Brain microvascular endothelial cell (primary cell): ENCODE measurements at places on chromosomes 2 and 18.

GRCh38 chr2:236644502-236644911 is 74.9 kb downstream of the ACKR3 start:
- DNase-seq: no peak

GRCh38 chr2:37415128-37415820 is 70.8 kb downstream of the QPCT start:
- DNase-seq: no peak

- DNase-seq: no peak
These were observed 44.7 kb upstream of the ZFP36L2 start for GRCh38 chr2:43270930-43271615.

GRCh38 chr18:70339915-70340314 is 51.1 kb downstream of the SOCS6 start:
- DNase-seq: no peak

GRCh38 chr2:102975996-102976975 is 214.5 kb downstream of the TMEM182 start:
- DNase-seq: no peak

DNA sequence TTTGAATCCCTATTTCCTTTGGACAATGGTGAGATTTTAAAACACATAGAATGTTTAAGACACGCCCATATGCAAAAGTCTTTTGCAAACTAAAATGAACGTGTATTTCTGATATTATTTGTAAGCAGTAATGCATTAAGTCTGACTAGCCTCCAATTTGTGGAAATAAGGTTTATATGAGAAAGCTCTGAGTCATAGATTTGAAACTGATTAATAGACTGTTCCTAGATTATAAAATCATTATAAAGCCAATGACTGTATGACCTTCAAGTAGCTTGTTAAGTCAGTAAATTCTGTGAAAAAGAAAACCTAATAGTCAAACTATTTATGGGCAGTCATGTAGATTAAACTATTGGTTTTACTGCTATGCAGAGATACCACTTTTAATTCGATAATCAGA is 12.8 kb upstream of the EFEMP1 start:
- no peak for DNase-seq

DNA sequence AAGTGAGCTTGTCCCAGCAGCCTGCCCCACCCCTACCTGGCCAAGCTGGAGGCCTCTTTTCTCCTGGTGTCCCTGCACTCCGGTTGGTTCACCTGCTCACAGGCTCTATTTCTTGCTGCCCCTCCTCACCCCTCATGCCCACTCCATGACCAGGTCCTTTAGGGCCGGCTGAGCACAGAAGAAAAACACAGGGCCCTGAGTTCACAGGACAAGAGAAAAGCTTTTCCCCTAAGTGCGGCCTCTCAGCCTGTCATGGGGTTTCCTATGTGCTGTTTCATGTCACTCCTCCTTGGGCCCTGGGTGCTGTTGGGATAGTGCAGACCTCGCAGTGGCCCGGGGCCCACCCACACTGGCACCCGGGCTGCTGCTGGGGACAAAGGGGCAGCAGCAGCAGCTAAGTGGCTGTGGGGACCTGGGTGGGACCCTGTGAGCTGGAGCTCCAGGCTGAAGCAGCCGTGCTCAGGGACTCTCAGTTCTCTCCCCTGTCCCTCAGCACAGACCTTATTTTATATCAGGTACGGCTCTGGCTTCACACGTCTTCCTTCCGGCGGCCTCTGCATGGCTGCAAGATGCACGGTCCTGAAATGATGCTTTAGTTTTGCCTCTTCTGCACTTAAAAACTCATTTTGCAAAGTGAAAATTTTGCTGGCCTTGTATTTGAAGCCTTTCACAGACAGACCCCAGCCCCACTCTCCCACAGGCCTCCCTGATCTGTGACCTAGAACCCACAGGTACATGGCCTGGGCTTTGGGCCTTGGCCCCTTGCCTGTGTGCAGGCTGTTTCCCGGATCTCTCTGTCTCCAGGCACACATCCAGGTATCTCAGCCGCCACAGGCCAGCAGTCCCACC is 71.8 kb downstream of the SH3RF3 start:
- no peak for DNase-seq

GRCh38 chr2:44778221-44778654 is 163.3 kb upstream of the SIX3 start:
- no peak for DNase-seq

DNA sequence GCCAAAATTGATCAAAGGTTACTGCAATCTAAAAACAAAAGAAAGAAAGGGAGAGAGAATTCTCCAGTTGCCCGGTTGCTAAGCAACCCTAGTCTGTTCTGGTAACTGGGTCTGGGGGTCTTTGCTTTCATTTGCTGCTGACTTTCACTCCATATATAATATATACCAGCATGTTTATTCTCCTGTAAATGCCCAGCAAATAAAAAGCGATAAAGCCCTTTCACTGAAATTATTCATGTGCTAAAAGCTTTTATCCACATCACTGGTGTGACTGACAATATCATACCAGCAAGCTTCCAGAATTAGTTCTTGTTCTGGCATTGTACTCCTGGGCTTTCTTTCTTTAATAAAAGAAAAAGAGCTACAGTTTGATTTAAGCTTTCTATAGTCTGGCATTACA is 75.5 kb upstream of the ST8SIA3 start:
- DNase-seq: no peak

- DNase-seq: no peak
These were observed 2.7 kb downstream of the GPC1 start for GRCh38 chr2:240437861-240438809.

DNA sequence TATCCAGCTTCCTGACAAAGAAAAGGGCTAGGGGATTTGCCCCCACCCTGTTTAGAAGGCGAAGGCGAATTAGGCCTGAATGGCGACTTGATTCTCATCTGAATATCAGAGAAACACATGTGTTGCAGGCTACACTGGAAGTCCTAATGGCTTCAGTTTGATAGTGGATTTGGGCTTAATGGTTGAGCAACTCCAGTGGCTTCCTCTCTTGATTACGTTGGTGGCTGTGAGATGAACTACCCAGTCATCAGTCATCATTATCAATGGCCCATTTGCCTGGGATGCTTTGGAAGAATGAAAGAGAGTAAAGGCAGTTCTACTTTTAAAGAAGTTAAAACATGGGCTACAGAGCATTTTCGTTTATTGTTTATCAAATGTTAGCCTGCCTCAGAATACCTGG is 60.9 kb upstream of the IL1R1 start:
- no peak for DNase-seq

DNA sequence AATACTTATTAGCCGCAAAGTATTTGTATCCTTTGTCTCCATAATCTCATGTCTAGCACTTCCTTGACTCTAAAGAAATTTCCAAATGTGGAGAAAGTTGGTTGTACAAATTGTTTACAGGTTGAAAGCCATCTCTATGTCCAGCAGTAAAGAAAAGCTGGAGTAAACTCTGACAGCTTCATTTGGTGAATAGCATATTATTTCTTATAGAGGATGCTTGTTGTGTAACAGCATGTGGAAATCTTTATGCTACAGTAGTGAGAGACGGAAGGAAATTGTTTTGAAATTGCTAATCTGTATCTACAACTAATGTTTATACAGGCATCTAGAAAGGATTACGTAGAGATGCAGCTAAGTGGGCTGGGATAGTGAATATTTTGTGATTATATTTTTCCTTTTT is 78.5 kb downstream of the UGGT1 start:
- no peak for DNase-seq

DNA sequence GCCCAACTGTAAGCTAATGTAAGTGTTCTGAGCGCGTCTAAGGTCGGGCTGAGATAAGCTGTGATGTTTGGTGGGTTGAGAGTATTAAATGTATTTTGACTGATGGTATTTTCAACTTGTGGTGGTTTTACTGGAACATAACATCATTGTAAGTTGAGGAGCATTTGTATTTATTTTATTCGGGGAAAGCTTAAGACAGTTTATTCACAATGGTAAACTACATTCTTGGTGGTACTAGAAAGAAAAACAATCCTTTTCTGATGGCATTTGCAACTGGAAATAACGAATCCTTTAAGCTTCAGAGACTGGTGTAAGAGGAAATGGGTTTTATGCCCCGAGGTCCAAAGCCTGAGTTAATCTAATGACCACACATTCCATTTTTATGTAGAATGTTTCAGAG is 283.3 kb upstream of the NETO1 start:
- no peak for DNase-seq

DNA sequence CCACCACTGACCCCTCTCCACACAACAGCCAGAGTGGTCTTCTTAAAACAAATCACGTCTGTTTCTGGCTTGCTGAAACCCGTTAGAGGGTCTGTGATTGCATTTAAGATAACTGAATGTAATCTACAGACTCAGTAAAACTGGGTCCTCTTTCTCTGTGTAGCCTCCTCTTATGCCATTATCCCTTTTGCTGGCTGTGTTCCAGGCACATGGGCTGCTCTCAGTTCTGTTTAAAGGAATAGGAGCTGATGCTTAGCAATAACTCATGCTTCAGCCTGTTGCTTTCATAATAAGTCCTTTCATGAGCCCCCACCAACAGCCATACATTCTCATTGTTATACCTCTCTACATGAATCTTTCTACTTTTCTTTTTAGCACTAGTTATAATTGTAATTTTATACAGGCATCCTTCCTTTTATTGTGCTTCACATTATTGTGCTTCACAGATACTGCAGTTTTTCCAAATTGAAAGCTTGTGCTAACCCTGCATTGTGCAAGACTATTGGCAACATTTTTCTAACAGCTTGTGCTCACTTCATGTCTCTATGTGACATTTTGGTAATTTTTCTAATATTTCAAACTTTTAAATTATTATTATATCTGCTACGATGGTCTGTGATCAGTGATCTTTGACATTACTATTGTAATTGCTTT is 782.6 kb downstream of the MBD2 start:
- DNase-seq: no peak

- no peak for DNase-seq
These were observed 62.1 kb upstream of the HDAC4 start for GRCh38 chr2:239462671-239463506.

GRCh38 chr2:200477667-200478131 is 32.2 kb downstream of the KCTD18 start:
- DNase-seq: no peak

DNA sequence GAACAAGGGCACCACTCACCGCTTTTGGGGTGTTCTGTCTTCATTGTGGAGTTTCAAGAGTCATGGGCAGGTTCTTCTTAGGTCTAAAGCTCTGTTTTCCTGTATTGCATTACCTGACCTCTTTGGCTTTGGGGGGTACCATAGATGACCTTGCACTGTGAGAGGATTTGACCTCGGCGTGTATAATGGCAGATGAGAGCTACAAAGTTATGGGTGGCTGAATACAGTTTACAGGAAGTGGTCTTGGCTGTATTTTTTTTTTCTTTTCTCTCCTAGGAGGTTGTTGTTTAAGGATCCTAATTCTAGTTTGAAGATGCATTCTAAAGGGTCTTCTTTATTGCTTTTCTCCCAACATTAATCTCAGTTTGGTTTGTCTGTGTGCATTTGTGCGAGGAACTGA is 11.5 kb downstream of the GAL3ST2 start:
- no peak for DNase-seq

DNA sequence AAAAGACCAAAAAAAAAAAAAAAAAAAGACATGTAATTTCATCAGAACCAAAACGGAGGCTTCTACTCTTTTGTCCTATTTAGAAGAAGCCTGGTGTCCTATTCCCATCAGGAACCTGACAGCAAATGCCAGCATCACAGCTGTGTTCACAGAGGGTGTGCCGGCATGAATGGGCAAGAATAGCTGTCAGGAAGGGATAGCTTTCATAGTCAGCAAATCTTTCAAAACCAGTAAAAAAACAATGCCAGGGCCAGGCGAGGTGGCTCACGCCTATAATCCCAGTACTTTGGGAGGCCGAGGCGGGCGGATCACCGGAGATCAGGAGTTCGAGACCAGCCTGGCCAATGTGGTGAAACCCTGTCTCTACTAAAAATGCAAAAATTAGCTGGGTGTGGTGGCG is 231.8 kb upstream of the PXDN start:
- no peak for DNase-seq
